ENCODE measurements at places on chromosomes 5 and 9.

DNA sequence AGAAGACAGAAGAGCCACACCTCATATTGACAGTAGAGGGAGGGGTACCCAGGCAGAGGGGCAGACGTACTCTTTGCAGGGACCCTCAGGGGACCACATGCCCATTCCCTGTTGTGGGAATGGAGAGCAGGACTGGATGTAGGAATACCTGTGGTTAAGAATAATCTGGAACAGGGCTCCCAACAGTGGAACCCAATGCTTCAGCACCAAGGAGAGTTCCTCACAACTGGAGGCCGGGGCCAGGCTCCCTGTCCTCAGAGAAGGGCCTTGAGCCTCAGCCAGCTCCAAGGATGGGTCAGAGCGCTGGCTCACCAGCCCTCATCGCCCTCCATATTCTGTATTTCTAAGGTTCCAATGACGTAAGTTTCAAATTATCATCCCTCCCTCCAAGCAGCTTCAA is 7.4 kb upstream of the SHC3 start:
- DNase-seq, result no peak

DNA sequence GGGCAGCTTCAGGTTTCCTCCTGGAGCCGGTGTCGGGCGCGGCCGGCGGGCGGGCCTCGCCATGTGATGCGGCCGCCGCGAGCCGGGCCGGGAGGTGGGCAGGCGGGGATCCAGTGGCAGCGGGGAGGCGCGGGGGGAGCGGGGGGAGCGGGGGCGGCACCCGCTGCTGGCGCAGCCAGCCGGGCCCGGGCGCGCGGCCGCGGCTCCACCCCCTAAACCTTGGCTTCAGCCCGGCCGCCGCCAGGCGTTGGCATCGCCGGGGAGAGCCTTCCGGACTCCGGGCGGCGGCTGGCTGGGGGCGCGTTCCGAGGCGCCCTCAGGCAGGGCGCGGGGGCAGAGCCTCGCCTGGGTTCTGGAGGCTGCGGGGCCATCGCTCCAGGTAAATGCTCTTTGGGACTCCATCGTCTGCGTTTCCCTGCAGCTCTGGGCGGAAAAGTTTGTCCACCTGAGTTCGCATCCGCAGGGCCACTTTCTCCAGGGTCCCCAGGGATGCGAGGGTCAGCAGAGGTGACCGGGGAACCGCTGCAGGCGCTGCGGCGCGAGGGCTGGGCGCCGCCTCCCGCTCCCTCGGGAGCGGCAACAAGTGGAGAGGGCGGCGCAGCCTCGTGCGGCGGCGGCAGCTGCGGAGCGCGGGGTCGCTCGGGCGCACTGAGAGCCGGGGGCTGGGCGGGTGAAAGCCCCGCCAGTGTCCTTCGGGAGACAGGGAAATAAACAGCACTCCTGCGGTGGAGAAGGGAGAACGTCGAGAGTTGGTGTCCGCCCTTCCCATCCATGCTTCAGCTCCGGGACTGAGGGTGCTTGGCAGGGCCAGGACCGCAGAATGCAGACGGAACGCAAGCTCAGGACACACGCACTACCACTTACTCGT is at the start of gene ARHGEF28:
ARHGEF28 (plus strand) TSS at position 253 of the 868 bp plus-strand sequence. CDS start 58,656 bp downstream, outside the sequence.
- peak; percentile 51 for DNase-seq

- DNase-seq, result no peak
These were observed 931.0 kb upstream of the DMAC1 start for GRCh38 chr9:8730618-8731017.

- DNase-seq, result no peak
These were observed 55.2 kb downstream of the APBA1 start for GRCh38 chr9:69617006-69617405.

DNA sequence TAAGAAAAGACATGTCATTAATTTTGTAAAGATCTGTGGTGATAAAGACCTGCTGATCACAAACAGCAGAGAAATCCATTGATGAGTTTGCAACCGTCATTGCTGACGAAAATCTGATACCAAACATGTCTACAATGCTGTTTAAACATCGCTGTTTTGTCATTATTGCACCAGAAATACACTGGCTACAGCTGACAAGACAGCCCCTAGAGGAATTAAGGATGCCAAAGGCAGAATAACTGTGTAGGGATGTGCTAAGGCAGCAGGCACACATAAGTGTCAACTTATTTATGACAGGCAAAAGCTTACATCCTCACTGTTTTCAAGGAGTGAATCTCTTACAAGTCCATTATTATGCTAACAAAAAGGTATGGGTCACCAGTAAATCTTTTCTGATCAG is 439.3 kb downstream of the TLE1 start:
- DNase-seq, result no peak

- no peak for DNase-seq
These were observed 10.7 kb upstream of the IRX1 start for GRCh38 chr5:3584724-3585531.

Measured in caudate nucleus (tissue), 63 donors.